ENCODE measurements at places on chromosomes 16 and 17. TPM values are rescaled to one million over a fixed set of nuclear protein-coding genes. Genes with fewer than 3 reads are reported as not detected.

GRCh38 chr16:74691093-74691855 is 9.4 kb downstream of the MLKL start:
- DNase-seq = no peak

DNA sequence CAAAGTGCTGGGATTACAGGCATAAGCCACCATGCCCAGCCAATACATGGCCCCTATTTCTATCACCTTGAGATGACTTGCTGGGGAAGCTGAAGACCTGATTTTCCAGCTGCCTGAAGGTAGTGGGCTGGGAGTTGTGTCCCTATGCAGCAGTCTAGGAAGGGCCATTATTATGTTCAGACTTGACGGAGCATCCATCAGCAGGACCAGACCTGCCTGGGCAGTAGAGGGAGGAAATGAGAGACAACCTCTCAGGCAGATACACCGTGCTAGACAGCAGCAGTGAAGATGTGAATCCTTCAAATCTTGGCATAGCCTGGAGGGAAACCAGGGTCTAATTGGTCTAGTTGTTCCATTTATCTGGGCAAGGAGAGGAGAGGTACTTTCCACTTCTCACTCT is 35.6 kb upstream of the PHOSPHO1 start:
- no peak for DNase-seq

IL34 gene
- 1.4 TPM for total RNA-seq

CLEC18C gene
- total RNA-seq = 0.73 TPM

- DNase-seq = peak; percentile 95
Measured at GRCh38 chr16:67184995-67185650, 1.4 kb upstream of the MATCAP1 start.

DNA sequence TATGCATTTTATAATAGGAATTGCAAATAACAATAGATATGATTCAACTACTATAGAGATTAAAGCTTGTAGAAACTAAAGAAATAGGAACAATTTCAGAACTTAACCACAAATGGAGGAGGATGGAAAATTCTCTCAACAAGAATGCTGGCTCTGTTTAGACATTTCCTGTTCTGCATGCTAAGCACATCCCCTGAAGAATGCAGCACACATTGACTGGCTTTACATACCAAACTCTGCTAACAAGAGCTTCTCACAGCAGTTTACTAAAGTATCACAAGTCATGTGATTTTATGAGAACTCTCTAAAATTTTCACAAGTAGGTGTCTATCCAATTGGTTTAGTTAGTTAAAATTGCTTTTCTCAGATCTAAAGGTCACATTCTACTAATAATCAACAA is 85.2 kb downstream of the SPAG9 start:
- DNase-seq = no peak

GRCh38 chr16:57618296-57619132 is 9.9 kb upstream of the ADGRG1 start:
- peak; percentile 28 for DNase-seq

GP1BA gene
- total RNA-seq = 0.15 TPM

DNA sequence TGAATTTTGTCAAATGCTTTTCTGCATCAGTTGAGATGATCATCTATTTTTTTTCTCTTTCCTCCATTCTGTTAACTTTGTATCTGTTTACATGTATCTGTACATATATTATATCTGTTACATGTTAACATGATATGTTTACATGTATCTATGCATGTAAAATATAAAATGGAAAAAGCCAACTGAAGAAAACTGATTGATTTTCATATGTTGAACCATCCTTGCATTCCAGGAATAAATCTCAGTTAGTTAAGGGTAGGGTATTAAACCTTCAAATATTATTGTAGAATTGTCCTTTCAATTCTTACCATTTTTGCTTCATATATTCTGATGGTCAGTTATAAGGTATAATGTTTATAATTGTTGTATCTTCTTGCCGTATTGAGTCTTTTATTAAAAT is 336.1 kb downstream of the ZFHX3 start:
- no peak for DNase-seq

MAPT gene
- 20.8 TPM for total RNA-seq

CLEC18A gene
- total RNA-seq = 0.21 TPM

GRCh38 chr16:1300664-1301476 is 8.6 kb upstream of the UBE2I start:
- peak; percentile 71 for DNase-seq

DNA sequence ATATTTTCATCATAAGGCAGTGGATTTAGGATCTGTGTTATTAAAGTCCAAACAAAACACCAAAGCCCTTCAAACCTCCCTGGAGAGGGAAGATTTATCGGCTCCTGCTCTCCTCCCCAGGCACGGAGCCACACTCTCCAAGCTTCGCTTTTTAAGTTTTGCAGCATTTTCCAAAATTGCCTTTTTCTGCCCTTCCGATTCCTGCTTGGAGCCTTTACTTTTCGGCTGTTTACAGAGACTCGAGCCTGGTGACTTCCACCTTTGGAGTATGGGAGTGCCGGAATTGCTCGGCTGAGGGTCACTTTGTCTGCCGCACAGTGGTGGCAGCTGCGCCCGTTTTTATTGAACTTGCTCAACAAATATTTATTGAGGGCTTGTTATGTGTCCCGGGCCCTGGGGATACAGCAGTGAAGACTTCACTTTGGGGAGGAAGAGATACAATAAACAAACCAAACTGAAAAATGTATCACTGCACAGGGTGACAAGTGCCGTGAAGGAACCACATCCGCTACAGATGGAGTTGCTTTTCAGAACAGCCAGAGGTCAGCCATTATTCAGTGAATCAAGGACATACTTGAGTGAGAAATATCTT is 185.5 kb downstream of the NTN1 start:
- no peak for DNase-seq

OR1D2 gene
- total RNA-seq = not detected

MYL4 gene
- total RNA-seq = 5,418 TPM

DNA sequence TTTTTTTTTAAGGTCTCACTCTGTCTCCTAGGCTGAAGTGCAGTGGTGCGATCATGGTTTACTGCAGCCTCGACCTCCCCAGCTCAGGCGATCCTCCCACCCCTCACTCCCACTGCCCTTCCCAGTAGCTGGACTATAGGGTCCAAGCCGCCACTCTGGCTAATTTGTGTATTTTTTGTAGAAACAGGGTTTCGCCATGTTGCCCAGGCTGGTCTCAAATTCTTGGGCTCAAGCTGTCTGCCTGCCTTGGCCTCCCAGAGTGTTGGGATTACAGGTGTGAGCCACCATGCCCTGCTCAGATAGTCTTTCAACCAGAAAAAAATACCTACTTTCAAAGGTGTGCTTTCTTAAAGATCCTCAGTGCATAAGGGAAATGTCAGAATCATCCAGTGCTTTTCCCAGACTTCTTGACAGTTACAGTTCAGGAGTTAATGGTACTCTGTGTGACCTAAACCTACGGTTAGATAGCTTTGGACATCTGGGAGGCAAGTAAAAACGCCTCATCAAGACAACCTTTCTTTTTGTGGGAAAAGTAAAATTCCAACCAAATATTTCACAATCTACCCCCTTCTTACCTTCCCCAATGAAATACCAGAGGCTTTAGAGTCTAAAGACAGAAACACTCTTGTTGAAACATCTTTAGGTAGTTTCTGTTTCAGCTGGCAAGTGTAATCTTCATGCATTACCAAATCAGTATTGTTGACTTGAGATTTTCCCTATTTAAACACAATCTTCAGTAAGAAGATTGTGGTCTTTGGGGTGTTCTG is 6.8 kb downstream of the RSPRY1 start:
- no peak for DNase-seq

GRCh38 chr17:17107891-17108431 is 65.7 kb downstream of the MPRIP start:
- DNase-seq = no peak

P2RX1 gene
- 0.62 TPM for total RNA-seq

DNA sequence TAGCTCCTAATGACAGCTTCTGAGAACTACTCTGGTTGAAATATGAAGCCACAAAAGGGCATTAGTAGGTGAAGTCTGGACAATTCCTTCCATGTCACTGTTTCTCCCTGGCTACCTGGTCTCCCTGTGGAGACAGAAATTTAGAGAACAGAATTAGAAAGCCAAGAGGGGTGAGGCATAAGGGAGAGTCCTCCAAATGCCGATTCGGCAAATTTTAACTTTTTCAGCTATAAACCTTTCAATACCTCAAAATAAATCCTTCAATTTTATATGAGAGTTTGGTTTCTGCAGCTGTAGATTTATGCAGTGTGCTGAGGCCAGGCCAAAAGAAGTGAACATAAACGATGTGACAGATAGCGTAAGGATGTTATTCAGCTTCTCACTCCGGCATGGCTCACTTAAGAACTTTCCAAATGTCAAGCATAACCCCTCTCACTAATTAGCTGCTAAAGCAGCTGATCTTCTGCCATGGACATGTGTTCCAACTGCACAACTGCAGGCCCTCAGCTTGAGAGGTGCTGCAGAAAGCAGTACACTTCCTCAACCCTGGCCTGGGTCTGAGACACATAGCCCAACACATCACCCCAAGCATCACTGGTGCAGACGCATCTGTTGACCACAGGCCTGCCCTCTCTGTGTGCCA is 247.9 kb upstream of the SOX9 start:
- DNase-seq = no peak

DNA sequence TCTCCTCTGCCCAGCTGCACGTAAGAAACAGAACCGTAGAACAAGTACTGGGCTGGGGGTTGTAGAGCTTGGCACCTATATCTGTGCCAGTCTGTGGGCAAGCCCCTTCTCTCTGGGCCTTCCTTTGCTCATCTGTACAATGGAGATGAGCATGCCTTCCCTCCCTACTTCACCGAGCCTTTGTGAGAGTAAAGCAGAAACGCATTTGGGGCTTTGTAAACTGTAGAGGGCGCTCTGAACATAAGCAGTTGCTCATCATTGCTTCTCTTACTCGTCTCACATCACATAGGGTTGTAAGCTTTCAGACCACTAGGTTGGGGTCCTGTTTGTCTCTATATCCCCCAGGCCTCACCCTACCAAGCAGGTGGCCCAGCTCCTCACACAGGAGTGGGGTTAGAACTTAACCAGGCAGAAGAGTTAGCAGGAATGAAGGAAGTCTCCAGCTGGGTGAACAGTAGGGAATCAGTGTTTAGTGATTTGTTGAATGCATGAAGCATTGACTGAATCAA is 15.1 kb downstream of the SAMD14 start:
- no peak for DNase-seq

GRCh38 chr17:69066482-69066881 is 5.8 kb upstream of the ABCA9 start:
- DNase-seq = no peak

- DNase-seq = peak; percentile 86
Measured at GRCh38 chr17:48671697-48672171, 45.6 kb upstream of the HOXB9 start.

DNA sequence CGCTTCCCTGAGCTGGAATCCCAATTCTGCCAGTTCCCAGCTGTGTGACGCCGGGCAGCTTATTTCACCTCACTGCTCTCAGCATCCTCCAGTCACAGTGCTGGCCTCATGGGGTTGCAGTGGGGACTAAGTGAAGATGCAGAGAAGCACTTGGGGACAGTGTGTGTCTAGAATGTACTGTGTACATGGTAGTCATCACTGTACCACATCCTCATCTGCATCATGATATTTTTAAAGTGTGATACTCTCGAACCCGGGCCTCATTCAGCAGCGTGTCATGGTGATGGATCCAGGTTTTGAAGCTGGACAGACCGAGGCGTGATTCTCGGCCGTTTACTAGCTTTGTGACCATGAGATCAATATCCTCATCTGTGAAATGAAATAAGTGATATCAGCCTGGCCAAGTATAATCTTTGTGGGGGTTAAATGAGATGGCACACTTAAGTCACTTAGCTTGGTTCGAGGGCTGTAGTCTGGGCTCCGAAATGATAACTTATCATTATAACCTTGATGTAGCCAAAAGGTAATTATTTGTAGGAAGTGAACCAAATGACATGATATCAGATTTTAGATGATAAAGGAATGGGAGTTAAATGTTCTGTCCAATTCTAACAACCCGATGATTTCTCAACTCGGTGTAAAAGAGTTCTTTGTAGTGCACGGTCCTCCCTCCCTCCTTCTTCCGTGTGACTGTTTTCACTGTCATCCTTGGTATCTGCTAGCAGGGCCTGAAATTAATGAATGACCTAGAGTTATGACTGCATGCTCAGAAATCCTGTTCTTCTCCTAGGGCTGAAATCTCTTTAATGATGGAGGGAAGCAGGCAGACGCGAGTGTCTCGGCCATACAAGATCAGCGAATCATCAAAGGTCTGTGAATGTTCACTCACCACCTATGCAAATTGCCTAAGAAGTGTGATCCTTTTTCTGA is 2.0 kb downstream of the KLHL36 start:
- no peak for DNase-seq

ANKRD40CL gene
- total RNA-seq = not detected
